ENCODE measurements at places on chromosomes 4 and X. TPM values are rescaled to one million over a fixed set of nuclear protein-coding genes. Genes with fewer than 3 reads are reported as not detected.

DNA sequence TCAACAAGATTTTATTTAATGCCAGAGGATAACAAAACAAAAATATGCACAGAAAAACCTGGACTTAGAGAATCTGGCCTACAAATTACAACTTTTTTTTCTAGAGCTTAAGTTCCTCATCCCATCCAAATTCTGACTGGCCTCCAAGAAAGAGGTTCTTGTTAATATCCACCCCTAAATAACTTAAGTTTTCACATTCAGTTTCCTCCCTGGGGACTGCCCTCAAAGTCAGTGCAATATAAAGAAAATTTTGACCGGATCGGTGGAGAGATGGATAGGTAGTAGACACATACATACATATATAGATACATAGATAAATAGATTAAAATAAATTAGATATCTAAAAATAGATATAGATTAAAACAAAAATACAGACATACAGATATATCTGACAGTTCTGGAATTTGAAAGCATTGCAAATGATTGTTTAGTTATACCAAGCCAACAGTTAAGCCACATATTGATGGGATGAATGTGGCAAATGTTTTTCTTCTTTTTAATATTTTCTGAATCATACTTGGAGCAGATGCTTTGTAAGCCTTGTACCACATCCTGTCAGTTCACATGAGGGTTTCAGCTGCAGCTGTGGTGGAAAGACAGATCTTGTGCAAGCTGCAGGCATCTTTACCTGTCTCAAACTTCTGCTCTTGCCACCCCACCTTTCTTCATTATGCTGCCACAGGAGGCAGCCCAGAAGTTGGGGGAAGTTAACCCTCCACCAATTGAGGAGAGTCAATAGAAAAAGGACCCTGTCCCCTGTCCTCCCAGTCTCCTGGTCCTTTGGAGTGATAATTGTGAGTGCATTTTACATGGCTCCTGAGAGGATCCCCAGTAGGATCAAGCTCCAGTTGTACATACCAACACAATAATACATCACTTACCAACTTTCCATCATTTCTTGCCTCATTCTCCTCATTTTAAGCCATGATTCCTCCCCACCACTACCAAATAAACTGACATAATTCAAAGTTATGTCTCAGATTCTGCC lies 58.5 kb upstream of the PRDM8 start:
- no peak overlapping the region for H3K27ac ChIP-seq
- DNase-seq: peak; percentile 40
- no peaks in the 10 kb centered on the region for H3K36me3 ChIP-seq

PROM1 gene
- not detected for polyA plus RNA-seq

- no peak for DNase-seq
- no peak overlapping the region for H3K4me3 ChIP-seq
- no peak overlapping the region for H3K27ac ChIP-seq
- H3K4me1 ChIP-seq: peaks cover 4% of the 10 kb centered on the region
Measured at GRCh38 chr4:173146456-173146855, 22.2 kb upstream of the GALNT7 start.

- no peak overlapping the region for H3K27ac ChIP-seq
- no peaks in the 10 kb centered on the region for H3K36me3 ChIP-seq
- DNase-seq: no peak
- no peaks in the 10 kb centered on the region for H3K27me3 ChIP-seq
- H3K4me3 ChIP-seq: no peak overlapping the region
Measured at GRCh38 chrX:79167462-79167861, 23.0 kb downstream of the GPR174 start.

- H3K36me3 ChIP-seq: no peaks in the 10 kb centered on the region
- H3K4me3 ChIP-seq: no peak overlapping the region
- DNase-seq: no peak
- no peaks in the 10 kb centered on the region for H3K4me1 ChIP-seq
Measured at GRCh38 chr4:88244816-88245579, 39.4 kb downstream of the PPM1K start.

GRCh38 chrX:44203791-44204190 lies 139.7 kb downstream of the EFHC2 start:
- H3K36me3 ChIP-seq: no peaks in the 10 kb centered on the region
- no peaks in the 10 kb centered on the region for H3K4me1 ChIP-seq
- no peak for DNase-seq
- no peak overlapping the region for H3K27ac ChIP-seq
- H3K27me3 ChIP-seq: no peaks in the 10 kb centered on the region
- no peak overlapping the region for H3K4me3 ChIP-seq

- H3K27ac ChIP-seq: no peak overlapping the region
- H3K4me3 ChIP-seq: no peak overlapping the region
- no peaks in the 10 kb centered on the region for H3K36me3 ChIP-seq
- no peaks in the 10 kb centered on the region for H3K4me1 ChIP-seq
- no peak for DNase-seq
- no peaks in the 10 kb centered on the region for H3K27me3 ChIP-seq
Measured at GRCh38 chrX:9204560-9204959, 170.6 kb upstream of the FAM9B start.

TMSB15A gene
- not detected for polyA plus RNA-seq

MAGEC2 gene
- not detected for polyA plus RNA-seq
